ENCODE measurements at places on chromosomes 6 and 20.

- DNase-seq: peak; percentile 85
These were observed 80.7 kb upstream of the CCN6 start for GRCh38 chr6:111973118-111973761.

GRCh38 chr6:44645276-44645675 lies 257.8 kb downstream of the CDC5L start:
- DNase-seq: no peak

- no peak for DNase-seq
These were observed 1.9 kb downstream of the FNDC11 start for GRCh38 chr20:63555661-63556381.

DNA sequence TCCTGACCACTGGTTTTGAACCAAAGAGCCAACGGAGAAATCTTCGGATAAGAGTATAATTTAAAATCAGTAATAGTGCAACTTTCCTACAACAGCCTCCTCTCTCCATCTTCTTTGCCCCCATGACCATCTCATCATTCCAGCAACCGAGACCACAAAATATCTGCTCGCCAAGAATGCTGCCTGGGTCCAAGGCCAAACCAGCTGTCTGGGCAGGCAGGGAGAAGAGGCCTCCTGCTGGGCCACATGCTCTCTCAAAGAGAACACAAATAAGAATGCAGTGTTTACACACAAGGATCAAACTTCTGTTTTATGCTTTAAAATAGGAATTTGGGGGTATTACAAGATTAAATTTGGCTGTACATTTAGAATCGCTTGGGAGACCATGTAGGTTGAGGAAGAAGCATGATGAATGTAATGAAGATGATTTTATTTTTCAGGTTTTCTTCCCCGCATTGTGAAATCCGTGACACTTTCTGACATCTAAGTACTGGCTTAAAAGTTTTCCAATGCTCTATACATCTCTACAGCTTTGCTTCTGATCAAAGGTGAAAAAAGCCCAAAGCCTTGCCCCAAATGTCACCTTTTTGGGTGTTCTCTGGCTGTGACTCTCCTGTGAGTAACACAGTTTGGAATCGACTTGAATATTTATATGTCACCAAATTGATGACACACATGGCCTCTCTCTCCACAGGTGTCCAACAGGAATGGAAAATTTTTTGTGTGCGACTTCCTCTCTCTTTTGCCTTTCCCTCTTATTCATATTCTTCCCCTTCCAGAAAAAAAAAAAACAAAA lies 79.4 kb upstream of the PROKR2 start:
- no peak for DNase-seq

DNA sequence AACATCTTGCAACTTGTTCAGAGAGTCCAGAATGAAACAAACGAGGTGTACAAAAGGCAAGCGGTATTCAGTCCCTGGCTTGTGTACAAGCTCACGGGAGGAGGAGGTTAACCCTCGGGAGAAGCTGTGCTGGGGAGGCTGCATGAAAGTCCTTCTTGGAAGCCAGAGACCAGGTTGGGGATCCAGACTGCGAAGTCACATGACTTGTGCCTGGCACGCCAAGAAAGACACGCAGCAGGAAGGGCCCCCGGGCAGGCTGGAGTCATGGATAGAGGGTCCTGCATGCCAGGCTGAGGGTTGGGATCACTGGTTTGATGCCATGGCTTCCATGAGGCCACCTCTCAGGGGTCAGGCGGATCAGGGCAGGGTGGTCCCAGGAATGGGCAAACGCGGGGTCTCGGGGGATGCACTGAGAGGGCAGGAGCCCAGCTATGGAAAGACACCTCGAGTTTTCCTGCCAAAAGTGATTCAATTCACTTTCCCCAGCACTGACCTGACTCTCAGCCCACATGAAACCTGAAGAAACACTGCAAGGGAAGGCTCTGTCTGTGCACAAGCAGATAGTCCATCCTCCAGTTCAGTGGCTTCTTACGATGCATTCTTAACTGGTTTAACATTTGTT lies 79.4 kb downstream of the DLL1 start:
- DNase-seq: peak; percentile 48

DNA sequence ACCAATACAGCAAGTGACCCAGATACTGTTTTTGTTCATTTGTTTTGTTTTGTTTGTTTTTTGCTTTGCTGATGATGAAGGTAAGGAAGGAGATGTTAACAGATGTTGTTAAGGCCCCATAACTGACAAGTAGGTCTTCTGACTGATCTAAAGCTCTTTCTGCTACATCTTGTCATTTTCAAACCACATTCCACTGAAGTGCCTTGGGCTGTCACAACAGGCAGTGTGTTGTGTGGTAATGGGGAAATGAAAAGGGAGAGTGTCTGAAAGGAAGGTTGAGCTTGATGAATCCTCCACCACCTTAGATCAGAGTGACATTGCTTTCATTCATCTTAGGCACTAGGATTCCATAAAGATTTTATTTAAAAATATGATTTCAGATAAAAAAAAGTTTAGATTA lies 479.4 kb upstream of the SYNCRIP start:
- DNase-seq: no peak

- no peak for DNase-seq
These were observed 9.0 kb downstream of the SFT2D1 start for GRCh38 chr6:166333172-166333995.

DNA sequence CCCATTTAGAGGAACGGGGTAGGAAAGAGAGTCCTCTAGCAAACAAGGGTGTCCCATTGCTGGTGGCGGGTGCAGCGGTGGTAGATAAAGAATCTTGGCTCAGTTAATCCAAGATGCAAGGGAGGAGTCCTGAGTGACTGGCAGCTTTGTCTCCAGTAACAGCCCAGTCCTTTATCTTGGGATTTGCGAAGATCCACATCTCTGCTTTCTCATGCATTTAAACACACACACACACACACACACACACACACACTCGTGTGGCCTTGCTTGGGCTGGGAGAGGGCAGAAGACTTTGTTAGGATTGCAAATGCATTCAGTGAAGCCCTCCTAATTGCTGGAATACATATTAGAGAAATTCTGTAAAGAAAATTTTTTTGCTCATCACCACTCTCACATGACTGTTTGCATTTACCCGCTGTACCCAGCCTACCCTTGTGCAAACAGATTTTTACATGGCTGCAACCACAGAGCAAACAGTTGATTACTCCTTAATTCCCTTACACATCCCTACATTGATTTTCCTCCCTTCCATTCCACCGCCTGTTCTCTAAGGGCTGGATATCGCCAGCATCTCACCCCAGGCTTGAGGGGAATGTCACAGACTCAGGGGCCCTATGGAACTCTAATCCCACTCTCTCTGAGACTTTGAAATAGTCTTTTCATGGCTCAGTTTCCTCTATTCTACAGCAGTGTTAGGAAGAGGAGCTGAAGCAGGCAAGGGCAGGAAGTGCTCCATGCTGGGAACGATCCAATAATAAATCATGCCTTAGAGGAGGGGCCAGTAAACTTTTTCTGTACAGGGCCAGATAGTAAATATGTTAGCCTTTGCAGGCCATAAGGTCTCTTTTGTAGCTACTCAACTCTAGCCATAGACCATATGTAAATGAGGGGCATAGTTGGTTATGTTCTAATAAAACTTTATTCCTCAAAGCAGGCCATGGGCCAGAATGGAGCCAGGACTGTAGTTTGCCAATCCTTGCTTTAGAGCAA lies 3.5 kb downstream of the C6orf132 start:
- no peak for DNase-seq

GRCh38 chr6:112343977-112344376 lies 3.2 kb upstream of the RFPL4B start:
- no peak for DNase-seq

- no peak for DNase-seq
These were observed 109.9 kb downstream of the GFRAL start for GRCh38 chr6:55437141-55437540.

DNA sequence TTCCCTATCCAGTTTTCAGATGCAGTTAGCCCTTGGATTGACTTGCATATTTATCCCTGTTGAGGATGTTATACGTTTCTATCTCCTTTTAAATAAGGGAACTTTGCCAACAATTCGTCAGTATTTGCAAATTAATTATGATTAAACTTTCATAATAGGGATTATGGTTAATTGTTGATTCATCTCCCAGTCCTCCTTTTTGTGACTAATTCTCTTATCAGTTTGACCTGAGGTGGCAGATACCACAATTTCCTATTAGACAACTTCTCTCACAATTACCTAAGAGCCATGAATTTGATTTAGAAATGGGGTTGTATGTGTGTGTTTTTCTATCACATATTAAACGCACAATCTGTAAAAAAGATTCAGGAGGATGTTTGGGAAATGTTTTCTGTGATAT lies 172.9 kb downstream of the LAMA2 start:
- DNase-seq: no peak

- no peak for DNase-seq
These were observed 151.7 kb downstream of the FRK start for GRCh38 chr6:115908906-115909559.

DNA sequence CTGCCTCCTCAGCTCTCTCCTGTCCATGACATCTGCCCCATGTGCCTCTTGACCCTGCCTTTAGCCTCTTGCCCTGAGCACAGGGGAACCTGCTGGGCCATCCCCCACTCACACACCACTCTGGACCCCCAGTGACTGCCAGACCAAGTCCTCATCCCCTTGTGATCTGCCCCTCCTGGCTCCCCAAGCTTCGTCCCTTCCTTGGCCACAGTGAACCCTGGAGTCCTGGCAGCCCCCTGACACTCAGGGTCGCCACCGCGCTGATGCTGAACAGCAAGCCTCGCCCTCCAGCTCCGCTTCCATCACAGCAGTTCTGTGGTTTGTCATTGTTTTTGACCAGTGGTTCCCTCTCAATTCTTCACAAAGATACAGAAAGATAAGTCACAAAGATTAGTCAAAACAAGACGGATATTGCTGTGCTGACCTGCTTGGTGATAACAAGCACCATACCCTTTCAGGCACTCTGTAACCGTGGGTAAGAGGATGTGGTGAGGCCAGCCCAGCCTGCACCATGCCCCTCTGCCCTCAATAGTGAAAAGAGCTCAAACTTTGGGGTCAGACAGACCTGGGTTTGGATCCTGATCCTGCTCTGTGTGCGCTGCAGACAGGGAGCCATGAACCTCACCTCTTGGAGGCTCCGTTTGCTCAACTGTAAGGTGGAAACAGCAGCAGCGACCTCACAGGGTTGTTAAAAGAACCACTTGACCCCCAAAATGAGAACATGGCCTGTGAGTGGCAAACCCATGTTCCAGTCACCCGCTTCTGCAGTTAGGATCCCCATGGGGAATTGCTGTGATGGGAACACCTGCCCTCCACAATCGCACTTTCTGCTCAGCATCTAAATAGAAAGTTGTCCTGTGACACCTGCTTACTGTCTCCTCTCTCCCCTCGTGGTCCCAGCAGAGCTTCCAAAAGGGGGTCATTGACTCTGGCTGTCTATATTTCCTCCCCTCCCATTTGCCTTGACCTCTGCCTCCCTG lies 114.5 kb downstream of the TOX2 start:
- peak; percentile 64 for DNase-seq

GRCh38 chr6:165506657-165507056 lies 156.4 kb downstream of the PDE10A start:
- DNase-seq: no peak

GRCh38 chr20:16098890-16099639 lies 474.2 kb downstream of the KIF16B start:
- DNase-seq: no peak

DNA sequence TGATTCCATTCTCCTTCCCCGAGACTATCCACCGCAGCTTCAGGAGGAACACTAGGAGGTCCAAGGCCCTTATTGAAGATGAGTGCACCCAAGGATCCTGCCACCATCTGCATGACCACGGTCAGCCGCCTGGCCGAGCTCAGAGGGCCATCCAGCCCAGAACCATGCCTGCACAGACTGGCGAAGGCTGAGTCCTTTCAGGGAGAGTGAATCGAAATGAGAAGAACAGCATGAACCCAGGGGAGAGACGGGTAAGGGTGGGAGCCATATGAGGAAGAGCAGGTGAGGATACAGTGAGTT lies 26.3 kb downstream of the SERPINB6 start:
- DNase-seq: peak; percentile 31

GRCh38 chr6:100775667-100776066 lies 105.5 kb downstream of the ASCC3 start:
- DNase-seq: no peak

- no peak for DNase-seq
These were observed 37.8 kb downstream of the ZNF451 start for GRCh38 chr6:57127763-57128162.

DNA sequence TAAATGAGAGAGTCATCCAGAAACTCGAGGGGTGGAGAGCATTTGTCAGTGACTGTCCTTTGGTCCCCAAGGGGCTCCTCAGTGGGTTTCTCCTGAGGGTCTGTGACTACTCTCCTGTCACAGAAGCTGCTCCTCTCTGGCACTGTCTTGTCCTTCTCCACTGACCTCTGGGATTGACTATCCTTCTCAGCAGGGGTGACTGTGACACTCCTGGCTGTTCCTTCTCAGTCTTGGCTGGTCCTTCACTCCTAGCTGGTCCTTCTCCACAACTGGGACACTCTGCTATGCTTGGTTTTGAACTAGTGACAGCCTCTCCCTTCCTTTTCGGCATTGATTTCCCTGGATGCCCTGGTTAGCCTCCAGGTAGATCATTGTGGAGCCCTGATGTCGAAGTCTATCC lies 33.5 kb downstream of the DYNLT1 start:
- no peak for DNase-seq

DNA sequence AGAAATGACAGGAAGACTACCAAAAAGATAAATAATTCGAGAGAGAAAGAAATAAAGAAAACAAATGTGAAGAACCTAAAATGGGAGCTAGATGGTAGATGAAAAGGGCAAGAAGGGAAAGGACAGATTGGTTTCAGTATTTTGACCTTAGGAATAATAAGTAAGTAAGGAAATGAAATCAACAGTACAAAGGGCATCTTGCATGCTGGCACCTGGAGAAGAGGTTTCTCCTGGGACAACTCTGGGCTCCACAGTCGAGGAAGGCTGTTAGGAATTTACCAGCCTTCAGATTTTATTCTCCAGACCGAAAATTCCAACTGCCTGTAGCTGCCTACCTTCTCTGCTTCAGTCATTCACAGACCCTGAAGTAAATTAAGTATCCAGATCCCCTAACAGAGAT lies 80.5 kb downstream of the SMLR1 start:
- DNase-seq: no peak

DNA sequence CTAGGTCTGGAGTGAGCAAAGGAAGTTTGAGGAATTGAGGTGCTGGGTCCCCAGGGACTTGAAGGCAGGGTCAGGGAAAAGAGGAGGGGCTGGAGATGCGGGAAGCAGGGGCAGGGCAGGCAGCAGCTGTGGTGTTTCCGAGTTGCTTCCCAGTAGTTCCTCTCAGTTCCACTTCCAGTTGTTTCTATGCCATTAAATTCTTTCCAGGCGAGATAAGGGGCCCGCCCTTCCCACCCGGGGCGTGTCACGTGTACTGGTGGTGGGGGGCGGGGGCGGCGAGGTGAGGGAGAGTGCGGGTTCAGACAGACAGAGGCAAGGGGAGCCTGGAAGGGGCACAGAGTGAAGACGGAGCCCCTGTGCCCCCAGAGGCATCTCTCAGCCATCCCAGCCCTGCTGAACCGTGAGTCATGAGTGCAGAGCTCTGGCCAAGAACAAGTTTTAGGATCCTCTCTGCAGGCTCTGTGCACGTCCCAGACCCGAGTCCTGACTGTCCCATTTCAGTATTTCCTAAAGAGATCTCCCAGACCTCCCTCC lies 977 bp downstream of the TNXB start:
- no peak for DNase-seq
